Psoas muscle (tissue), 8 donors: ENCODE measurements at places on chromosomes 16 and 17. TPM values are rescaled to one million over a fixed set of nuclear protein-coding genes. Genes with fewer than 3 reads are reported as not detected.

DNA sequence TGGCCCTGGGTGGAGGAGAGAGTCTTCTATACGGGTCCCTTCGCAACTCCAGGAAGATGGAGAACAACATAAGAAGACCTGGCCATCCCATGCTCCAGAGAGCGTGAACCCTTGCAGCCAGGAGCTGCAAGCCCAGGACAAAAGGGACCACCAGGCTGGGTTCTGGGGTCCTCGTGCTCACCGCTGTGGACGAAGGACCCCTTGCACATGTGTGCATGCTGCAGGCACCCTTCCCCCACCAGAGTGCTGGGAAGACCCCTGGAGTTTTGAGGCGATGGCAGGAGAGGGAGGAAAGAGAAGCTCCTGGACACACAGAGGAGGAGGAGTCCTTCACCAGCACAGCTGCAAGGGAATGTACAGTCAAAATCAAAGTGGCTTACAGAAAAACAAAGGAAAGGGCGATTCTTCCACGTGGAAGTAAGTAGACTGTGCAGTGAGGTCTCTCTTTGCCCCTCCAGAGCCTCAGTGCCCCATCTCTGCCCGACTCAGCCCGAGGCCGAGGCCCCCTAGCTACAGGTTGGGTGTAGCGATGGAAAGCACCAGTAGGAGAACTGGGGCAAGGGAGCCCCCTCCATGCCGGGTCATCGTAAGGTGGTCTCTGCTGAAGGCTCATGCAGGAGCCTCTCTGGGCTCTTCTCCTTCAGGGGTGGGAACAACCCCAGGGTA lies 51.3 kb downstream of the PIMREG start:
- no peak overlapping the region for H3K4me3 ChIP-seq
- DNase-seq = peak; percentile 31
- H3K27ac ChIP-seq = no peak overlapping the region
- H3K27me3 ChIP-seq = no peaks in the 10 kb centered on the region
- no peaks in the 10 kb centered on the region for H3K36me3 ChIP-seq

GRCh38 chr17:77821114-77821513 lies 137.4 kb upstream of the TNRC6C start:
- H3K36me3 ChIP-seq = no peaks in the 10 kb centered on the region
- no peak for DNase-seq
- H3K4me3 ChIP-seq = no peak overlapping the region
- no peak overlapping the region for H3K27ac ChIP-seq

GRCh38 chr16:381789-382717 lies at the start of gene PGAP6:
TSS of gene PGAP6 (minus strand) at chr16:381978. CDS start at chr16:381821, 157 bp downstream.
- peak within 1 kb of the TSS; percentile 82 for H3K27ac ChIP-seq
- H3K4me3 ChIP-seq = peak within 1 kb of the TSS; percentile 96
- H3K36me3 ChIP-seq = no peaks in the 10 kb centered on the region
- H3K4me1 ChIP-seq = peaks cover 39% of the 10 kb centered on the region
- DNase-seq = peak; percentile 85

- H3K4me1 ChIP-seq = no peaks in the 10 kb centered on the region
- peaks cover 86% of the 10 kb centered on the region for H3K36me3 ChIP-seq
- no peak overlapping the region for H3K27ac ChIP-seq
- H3K4me3 ChIP-seq = no peak overlapping the region
- no peaks in the 10 kb centered on the region for H3K27me3 ChIP-seq
- DNase-seq = no peak
Measured at GRCh38 chr17:36578671-36579070, 13.0 kb upstream of the DHRS11 start.

GRCh38 chr17:16456742-16457316 lies 35.2 kb downstream of the LRRC75A start:
- no peak overlapping the region for H3K27ac ChIP-seq
- no peaks in the 10 kb centered on the region for H3K36me3 ChIP-seq
- no peak for DNase-seq
- no peaks in the 10 kb centered on the region for H3K27me3 ChIP-seq
- H3K4me3 ChIP-seq = no peak overlapping the region

DNA sequence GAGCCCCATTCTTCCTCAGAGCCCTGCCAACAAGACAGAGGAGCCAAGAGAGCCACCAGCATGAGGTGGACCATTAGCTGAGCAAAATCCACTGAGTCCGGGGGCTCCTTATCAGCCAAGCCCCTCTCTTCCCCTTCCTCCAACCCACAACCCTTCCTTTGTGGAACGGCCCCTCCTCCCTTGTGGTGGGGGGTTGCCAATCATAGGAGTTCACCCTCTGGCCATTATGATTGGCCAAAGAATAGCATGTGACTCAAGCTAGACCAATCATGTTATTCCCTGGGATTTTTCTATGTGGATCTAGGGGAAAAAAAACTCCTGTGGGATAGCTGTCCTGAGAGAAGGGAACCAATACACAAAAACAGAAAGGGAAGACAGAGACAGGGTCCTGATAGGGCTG lies 120.5 kb downstream of the C16orf95 start:
- no peaks in the 10 kb centered on the region for H3K4me1 ChIP-seq
- no peak overlapping the region for H3K27ac ChIP-seq
- no peak for DNase-seq
- no peak overlapping the region for H3K4me3 ChIP-seq

DNA sequence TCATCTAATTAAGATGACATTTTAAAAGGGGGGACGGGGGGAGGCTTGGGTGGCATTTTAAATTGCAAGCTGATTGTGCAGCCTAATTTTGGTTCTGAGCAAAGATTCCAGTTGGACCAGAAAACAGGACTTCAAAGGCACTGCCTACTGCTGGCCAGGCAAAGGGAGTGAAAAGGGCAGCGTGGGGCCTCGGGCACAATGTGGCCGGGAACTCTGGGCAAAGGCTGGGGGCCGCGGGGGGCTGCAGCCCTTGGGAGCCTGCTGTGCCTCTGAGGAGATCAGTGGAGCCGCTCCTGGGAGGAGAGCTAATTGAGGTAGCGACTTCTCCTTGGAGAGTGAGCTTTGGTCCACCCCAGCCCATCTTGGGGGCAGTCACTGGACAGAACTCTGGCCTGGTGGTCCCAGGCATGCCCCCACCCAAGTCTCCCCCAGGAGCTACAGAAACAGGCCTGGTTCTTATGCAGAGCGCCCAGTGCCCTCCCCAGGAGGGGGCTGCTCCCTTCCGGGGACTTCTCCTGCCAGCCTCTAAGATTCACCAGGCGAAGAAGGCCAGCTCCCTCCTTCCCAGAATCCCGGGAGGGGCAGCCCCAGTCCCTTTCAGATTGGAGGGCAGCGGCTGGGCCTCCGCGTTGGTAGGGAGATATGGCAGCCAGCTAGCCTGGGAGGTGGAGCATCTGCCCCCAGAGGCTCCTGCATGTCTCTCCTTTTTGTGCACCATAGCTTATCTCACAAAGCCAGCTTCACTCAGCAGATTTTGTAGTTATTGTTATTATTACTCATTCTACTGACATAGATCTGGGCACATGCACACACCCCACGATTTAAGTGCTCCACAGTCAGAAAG lies 115.6 kb downstream of the GNAO1 start:
- no peak for DNase-seq
- H3K4me3 ChIP-seq = no peak overlapping the region
- H3K27ac ChIP-seq = no peak overlapping the region
- H3K36me3 ChIP-seq = no peaks in the 10 kb centered on the region
- H3K27me3 ChIP-seq = no peaks in the 10 kb centered on the region

DNA sequence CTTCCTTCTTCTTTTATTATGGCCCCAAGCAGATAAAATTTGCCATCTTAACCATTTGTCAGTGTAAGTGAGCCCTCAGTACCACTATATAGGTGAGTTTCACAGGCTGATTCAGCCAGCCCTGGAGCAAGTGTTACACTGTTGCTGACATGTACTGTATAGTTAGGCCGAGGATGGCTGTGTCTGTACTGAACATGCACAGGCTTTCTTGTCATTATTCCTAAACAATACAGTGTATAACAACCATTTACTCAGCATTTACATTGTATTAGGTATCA lies 53.7 kb downstream of the AMFR start:
- no peak overlapping the region for H3K4me3 ChIP-seq
- no peaks in the 10 kb centered on the region for H3K27me3 ChIP-seq
- peaks cover 28% of the 10 kb centered on the region for H3K4me1 ChIP-seq
- no peak overlapping the region for H3K27ac ChIP-seq
- no peak for DNase-seq
- no peaks in the 10 kb centered on the region for H3K36me3 ChIP-seq

DNA sequence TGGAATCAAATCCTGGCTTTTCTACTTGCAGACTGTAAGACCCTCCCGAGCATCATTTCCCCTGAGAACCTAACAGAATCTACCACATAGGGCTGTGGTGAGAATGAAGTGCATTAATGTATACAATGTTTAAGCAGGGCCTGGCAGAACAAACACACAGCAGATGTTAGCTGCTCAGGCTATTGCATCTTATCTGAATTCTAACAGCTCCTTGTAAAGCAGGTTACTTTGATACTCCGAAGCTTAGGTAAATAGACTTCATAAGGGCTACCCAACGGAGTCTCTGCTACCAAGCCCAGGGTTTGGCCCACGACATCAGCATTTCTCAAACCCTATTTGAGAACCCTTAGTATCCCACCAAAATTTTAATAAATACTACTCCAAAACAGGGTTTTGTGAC lies 24.4 kb upstream of the NOS2 start:
- no peaks in the 10 kb centered on the region for H3K36me3 ChIP-seq
- no peak overlapping the region for H3K4me3 ChIP-seq
- no peaks in the 10 kb centered on the region for H3K4me1 ChIP-seq
- H3K27ac ChIP-seq = no peak overlapping the region
- H3K27me3 ChIP-seq = no peaks in the 10 kb centered on the region

GRCh38 chr16:79164388-79164995 lies 436.0 kb downstream of the MAF start:
- no peaks in the 10 kb centered on the region for H3K4me1 ChIP-seq
- no peaks in the 10 kb centered on the region for H3K27me3 ChIP-seq
- H3K4me3 ChIP-seq = no peak overlapping the region
- H3K27ac ChIP-seq = no peak overlapping the region

DPEP3 gene
- 0.45 TPM for polyA plus RNA-seq

COX6A2 gene
- 3,792 TPM for polyA plus RNA-seq

DNA sequence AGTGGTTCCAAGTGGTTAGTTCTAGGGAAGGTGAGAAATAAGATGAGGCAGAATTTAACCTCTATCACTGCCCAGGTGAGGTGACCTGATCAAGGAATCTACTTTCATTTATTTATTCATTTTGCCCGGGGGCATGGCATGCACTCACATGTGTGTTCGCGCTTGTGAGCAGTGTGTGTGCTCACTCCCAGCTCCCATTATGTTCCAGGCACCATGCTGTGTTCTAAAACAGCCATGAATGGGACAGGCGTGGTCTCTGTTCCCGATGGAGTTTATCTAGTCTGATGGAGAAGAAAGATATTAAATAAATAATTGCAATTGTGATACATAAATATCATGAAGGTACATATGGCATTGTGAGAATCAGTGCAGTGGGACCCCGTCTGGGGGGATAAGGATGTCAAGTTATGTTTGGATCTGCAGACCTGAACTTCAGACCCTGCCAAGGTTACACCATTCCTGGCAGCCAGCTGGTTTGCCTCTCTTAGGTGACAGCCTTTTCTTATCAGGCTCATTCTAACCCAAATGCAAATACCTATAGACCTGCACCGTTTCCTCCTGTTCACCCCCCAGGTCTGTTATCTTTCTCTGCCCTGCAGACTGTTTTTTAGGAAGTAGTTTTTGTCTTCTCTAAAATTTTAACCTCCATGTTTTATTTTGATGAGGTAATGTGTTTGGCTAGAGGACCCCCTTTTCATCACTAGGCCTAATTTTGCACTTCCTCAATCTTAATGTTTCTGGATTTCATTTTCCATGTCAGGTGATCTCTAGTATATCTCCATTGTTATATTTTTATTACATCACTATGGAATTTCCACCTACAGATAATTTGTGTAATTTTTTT lies 11.8 kb downstream of the CYB5B start:
- H3K4me1 ChIP-seq = peaks cover 6% of the 10 kb centered on the region
- no peak overlapping the region for H3K27ac ChIP-seq
- no peaks in the 10 kb centered on the region for H3K36me3 ChIP-seq
- no peak overlapping the region for H3K4me3 ChIP-seq
- DNase-seq = no peak

MPP3 gene
- polyA plus RNA-seq = 1.0 TPM

DNA sequence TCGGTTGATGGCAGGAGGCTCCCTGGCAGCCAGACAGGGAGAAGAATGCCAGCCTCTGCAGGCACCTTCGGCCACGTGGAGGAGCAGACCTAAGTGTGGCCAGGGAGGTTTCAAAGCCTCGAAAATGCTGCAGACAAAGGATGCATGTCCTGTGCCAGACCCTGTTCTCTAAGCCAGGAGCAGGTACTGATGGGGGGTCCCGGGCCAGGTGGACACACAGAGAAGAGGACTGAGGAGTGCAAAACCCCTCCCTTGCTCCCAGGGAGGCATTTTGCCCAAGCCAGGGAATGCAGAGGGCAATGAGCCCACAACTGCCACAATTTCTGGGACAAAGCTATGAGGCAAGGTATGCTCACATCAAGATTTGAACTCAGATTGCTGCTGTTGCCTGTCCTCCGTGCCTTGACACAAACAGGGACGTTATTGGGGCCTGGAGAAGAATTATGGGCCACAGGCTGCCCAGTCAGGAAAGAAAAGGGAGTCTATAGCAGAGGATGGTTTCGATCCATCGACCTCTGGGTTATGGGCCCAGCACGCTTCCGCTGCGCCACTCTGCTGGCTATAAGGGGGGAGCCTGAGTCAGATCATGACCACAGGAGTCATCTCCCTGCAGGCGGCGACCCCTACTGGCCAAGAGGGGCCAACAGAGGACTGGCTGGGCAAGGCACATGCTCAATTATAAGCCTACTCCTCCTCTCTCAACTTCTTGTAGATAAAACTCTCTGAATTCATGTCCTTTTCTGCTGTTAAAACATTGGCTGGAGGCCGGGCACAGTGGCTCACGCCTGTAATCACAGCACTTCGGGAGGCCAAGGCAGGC lies 25.1 kb upstream of the FOXK2 start:
- H3K4me1 ChIP-seq = peaks cover 5% of the 10 kb centered on the region
- no peaks in the 10 kb centered on the region for H3K27me3 ChIP-seq
- peak overlapping the region; percentile 34 for H3K4me3 ChIP-seq

MEOX1 gene
- polyA plus RNA-seq = 6.7 TPM

DNA sequence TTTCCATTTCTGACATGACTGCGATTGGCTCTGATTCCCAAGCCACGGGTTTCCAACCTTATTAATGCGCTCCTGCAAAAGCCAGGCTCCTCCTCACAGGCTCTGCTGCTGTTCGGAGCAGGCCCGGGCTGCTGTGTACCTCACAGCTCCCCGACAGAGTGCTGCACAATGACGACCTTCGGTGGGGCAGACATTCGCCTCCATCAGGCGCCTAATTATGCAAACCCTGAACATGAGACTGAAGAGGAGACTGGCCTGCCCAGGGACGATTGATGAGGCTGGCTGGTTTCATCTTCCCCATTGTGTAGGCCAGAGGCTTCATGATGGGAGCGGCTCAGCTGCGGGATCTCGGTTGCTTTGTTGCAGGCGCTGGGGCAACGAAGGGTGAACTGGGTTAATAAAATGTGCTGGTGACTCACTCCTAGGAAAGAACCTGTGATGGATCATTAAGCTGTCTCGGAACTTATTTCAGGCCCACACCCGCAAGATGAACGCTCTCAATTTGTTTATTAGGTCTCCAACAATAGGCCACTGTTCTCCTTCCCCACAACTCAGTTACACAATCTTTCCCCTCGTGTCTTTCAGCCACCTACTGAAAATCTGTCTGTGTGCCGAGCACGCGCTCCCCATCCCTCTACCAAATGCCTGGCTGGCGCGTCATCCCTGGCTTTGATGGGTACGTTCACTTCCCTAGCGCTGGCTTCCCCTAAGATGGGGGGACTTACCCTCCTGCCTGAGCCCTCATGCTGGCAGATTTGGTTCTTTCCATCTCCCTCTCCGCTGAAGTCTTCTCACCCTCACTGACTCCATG lies 27.2 kb upstream of the TOB1 start:
- no peak overlapping the region for H3K27ac ChIP-seq
- peaks cover 3% of the 10 kb centered on the region for H3K4me1 ChIP-seq
- DNase-seq = no peak
- H3K4me3 ChIP-seq = no peak overlapping the region
- no peaks in the 10 kb centered on the region for H3K27me3 ChIP-seq
